ENCODE measurements at places on chromosomes 1 and 21.

GRCh38 chr1:211579440-211580302 lies 710 bp upstream of the SLC30A1 start:
- H3K4me1 ChIP-seq, result peaks cover 17% of the 10 kb centered on the region
- H3K27me3 ChIP-seq, result no peaks in the 10 kb centered on the region
- peak overlapping the region; percentile 80 for H3K4me3 ChIP-seq

DNA sequence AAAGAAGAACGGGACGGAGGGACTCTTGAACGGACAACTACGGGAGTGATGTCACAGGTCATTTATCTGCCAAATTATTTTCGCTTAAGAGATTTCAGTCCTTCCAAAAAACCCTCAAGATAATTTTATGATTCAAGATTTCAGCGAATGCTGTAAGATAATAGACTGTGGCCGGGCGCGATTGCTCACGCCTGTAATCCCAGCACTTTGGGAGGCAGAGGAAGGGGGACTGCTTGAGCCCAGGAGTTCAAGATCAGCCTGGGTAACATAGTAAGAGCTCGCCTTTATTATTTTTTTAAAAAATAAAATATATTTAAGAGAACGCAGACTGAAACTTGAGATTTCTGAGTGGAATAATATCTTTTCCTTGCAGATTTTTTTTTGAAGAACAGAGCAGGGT lies 609 bp downstream of the RWDD2B start:
- peaks cover 11% of the 10 kb centered on the region for H3K4me1 ChIP-seq
- H3K27me3 ChIP-seq, result no peaks in the 10 kb centered on the region
- no peak for DNase-seq
- peak overlapping the region; percentile 61 for H3K4me3 ChIP-seq
- no peaks in the 10 kb centered on the region for H3K36me3 ChIP-seq

DNA sequence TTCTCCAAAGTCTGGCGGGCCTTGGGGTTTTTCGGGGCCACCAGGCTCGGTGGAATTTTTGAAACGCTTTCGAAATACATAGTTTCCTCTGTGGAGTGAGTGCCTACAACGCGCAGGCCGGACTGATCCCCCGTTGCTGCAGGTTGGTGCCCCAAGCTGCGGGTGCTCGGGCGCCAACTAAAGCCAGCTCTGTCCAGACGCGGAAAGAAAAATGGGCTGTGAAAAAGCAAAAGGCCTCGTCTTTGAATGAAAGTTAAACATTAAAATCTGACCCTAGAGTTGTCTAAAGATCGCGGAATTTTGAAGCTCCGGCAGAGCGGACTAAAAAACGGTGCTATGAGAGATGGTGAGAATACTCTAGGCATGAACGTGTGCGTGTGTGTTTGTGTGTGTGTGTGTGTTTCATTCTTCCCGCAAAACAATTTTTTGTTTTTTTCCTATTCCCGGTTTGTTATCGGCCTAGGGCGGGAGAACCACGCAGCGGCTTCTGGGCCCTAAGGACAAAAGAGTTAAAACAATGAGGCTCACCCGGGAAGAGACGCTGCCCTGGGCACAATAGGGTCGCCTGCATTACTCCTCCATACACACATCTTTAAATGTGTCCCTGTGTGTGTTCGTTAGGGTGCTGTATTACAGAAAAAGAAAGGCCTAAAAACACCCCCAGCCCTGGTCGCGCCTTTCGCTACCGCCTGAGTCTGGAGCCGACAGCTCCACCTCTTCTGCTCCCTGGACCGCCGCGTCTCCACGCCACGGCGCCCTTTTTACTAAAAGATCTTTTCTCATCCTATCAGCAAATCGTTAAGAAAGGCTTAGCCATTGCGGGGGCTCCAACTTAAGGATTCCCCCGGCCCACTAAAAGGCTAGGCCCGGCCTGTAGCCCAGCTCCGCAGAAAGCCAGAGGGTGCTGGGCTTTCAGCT lies 3.2 kb downstream of the TBX15 start:
- H3K4me1 ChIP-seq, result no peaks in the 10 kb centered on the region
- no peak for DNase-seq
- no peaks in the 10 kb centered on the region for H3K36me3 ChIP-seq

DNA sequence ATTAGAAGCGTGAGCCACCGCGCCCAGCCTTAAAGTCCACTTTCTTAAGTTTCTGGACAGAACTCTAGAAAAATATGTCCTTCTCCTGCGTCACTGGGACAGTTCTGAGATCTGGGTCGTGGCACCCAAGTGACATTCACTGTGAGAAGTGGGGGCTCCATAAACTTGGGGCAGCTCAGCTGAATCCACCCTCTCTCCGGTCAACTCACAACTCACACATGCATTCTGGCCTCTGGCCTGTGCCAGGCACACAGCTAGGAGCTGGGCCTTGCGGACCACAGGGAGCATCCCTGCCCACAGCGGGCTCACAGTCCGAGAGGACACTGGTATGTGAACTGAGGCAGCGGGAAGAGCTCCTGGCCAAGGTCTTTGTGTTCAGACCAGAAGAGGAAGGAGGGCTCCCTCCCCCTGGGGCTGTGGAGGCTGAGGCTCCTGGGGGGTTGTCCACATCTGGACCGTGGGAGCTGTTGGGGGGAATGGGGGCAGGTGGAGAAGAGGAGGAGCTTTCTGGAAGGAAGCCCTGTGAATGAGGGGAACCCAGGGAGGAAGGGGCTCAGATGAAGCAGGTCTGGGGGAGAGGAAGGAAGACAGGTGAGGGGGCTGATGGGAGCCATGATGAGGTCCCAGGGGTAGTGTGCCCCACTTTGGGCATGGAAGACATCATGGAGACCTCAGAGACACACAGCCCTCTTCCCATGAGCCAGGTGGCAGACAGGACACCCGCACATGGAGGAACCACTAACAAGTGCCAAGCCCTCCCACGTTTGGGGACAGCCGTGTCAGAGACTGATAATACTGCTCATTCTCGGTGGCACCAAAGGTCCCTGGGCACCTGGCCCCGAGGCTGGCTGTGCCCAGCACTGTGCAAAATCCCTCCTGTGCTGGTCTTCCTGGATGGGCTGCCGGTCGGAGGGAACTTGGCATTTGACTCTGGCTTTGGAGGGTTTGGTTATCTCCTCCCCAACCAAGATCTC lies 191.0 kb upstream of the VAMP3 start:
- H3K27ac ChIP-seq, result no peak overlapping the region
- no peaks in the 10 kb centered on the region for H3K27me3 ChIP-seq
- H3K4me3 ChIP-seq, result no peak overlapping the region

DNA sequence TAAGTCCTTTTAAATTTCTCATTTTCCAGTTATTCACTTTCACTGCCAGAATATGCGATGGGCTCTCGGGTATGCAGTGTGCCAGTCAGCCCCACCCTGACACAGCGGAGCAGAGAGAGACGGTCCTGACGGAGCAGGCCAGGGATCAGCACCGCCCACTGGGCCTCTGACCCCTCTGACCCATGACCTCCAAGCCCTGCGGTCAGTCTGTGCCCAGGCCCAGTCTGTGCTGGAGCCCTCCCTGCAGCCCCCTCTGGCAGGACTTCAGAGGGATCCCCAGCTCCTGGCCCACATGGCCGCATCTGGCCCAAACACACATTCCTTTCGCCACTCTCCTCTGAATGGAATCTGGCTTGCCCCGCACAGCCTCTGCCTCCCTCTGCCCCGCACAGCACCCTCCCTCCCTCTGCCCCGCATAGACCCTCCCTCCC lies 43.4 kb upstream of the COL6A2 start:
- no peak for DNase-seq
- no peaks in the 10 kb centered on the region for H3K4me1 ChIP-seq
- H3K36me3 ChIP-seq, result no peaks in the 10 kb centered on the region
- H3K27me3 ChIP-seq, result no peaks in the 10 kb centered on the region
- H3K4me3 ChIP-seq, result no peak overlapping the region
- H3K27ac ChIP-seq, result no peak overlapping the region

GRCh38 chr1:197980457-197980856 lies 63.3 kb downstream of the LHX9 start:
- no peak overlapping the region for H3K27ac ChIP-seq
- H3K27me3 ChIP-seq, result no peaks in the 10 kb centered on the region
- H3K4me1 ChIP-seq, result no peaks in the 10 kb centered on the region
- H3K36me3 ChIP-seq, result no peaks in the 10 kb centered on the region
- no peak for DNase-seq

DNA sequence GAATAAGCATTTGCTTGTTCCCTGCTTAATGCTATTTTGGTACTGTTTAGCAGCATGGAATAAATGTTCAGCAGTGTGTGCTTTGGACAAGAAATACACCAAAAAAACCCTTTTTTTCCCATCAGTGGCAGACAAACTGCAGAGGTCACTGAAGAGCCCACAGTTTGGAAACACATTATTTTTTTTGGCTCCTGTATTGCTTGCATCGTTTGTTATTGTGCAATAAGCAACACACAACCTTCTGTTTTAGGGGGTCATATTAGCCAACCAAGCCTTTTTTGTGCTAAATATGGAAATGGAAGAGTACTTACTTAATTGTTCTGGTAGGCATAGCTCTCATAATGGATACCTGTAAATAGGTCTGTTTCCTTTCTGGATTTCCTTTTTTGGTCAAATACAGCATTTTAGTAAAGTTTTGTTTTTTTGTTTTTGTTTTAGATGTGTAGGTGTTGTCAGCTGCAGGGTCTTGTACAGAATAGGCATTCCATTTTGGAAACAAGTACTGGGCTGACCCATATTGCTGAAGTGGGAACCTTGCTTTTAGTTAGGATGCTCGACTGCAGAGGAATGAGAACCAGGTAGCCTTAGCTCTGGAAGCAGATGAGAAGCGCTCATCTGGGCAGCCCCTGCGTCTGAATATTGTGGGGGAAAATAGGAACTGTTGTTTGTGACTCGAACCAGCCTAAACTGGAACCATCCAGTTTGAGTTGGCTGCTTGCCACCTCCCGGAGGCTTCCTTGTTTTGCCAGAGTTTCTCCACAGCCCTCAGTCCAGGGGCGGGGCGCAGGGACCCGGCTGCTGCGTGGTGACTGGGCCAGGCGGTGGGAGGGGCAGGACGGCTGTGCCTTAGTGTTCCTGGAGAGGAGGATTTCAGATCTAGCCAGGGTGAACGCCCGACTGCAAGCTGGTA lies 38.4 kb downstream of the SPEN start:
- no peaks in the 10 kb centered on the region for H3K27me3 ChIP-seq
- no peaks in the 10 kb centered on the region for H3K36me3 ChIP-seq
- peak overlapping the region; percentile 90 for H3K27ac ChIP-seq
- H3K4me1 ChIP-seq, result peaks cover 13% of the 10 kb centered on the region
- peak; percentile 97 for DNase-seq

DNA sequence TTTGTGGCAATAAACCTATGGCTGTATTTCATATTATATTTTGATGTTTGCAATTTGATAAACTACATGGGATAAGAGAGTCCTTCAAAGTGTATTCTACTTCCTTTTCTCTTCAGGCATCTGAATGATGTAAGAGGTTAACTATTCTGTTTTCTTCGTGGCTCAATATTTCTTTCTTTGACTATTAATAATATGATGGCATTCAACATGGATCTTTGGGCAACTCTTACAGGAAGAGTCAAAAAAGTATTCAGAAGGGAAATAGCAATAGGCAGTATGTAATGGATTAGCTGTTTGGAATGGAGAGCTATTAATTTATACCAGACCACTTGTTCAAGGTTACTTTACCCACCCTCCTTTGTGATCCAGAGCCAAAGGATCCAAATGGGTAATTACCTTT lies 74.4 kb downstream of the HMCN1 start:
- no peaks in the 10 kb centered on the region for H3K27me3 ChIP-seq
- no peak overlapping the region for H3K27ac ChIP-seq
- no peak for DNase-seq
- no peak overlapping the region for H3K4me3 ChIP-seq
- H3K4me1 ChIP-seq, result no peaks in the 10 kb centered on the region

DNA sequence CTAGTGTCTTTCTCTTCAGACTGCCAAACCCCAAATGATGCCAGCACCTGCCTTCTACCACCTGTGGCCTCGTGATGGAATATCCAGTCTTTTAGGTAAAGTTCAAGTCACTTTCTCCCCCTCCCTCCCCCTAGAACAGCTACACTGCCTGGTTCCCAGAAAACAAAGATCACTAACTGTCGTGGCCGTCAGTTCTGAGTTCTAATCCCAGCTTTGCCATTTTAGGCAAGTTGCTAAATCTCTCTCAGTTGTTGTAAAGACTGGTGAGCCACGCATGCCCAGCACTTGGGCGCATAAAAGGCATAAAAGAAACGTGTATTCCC lies 648 bp upstream of the TRAPPC3 start:
- H3K4me1 ChIP-seq, result peaks cover 28% of the 10 kb centered on the region
- peak; percentile 20 for DNase-seq
- peak overlapping the region; percentile 89 for H3K27ac ChIP-seq
- H3K4me3 ChIP-seq, result no peak overlapping the region
- no peaks in the 10 kb centered on the region for H3K27me3 ChIP-seq
- H3K36me3 ChIP-seq, result no peaks in the 10 kb centered on the region

- no peak overlapping the region for H3K4me3 ChIP-seq
- no peak overlapping the region for H3K27ac ChIP-seq
- DNase-seq, result no peak
- no peaks in the 10 kb centered on the region for H3K27me3 ChIP-seq
- peaks cover 30% of the 10 kb centered on the region for H3K4me1 ChIP-seq
- no peaks in the 10 kb centered on the region for H3K36me3 ChIP-seq
Observed at GRCh38 chr21:44867999-44868700, 5.3 kb downstream of the PTTG1IP start.

DNA sequence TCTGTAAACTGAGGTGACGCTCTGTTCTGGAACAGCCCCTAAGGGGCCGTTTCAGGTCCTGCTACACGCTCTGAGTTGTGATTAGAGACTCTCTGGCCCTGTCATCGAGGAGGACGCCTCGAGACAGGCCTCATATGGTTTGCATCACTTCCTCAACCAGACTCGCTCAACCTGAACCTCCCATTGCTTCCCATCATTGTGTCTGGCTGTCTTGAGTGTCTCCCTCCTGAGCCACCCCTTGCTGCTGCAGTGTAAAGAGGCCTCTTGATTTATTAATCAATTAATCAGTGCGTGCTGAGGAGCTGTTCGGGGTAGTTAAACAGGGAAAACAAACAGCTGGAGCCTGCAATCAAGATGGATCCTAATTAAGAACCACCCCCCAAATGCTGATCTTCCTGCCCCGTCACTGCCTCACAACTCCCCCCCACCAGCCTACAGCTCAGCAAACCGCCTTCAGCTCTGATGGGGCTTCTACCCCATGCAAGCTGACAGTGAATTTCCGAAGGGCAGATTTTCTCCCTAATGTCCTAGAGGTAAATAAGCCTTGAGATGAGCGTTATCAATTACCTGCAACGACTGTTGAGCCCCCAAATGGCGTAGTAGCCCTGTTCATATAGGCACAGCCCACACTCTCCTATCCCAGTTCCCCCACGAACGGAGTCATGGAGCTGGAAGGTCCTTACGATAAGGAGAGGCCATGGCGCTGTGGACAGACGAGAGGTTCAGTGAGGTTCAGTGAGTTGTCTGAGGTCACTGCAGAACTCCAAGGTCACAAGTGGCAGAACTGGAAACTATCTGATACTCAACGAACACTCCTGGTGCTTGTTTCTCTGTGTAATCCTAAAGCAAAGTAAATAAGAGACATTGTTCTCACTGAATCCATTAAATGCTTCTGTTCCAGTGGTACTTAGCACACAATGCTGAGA lies 210.6 kb downstream of the KIF26B start:
- H3K27ac ChIP-seq, result no peak overlapping the region
- DNase-seq, result no peak
- no peaks in the 10 kb centered on the region for H3K36me3 ChIP-seq
- no peaks in the 10 kb centered on the region for H3K4me1 ChIP-seq
- no peak overlapping the region for H3K4me3 ChIP-seq

- DNase-seq, result no peak
- H3K36me3 ChIP-seq, result no peaks in the 10 kb centered on the region
- H3K4me1 ChIP-seq, result no peaks in the 10 kb centered on the region
- H3K4me3 ChIP-seq, result no peak overlapping the region
- H3K27ac ChIP-seq, result no peak overlapping the region
- no peaks in the 10 kb centered on the region for H3K27me3 ChIP-seq
Observed at GRCh38 chr1:46528297-46528955, 23.0 kb downstream of the KNCN start.
